Stimulated activated CD4-positive, alpha-beta T cell treated with anti-CD3 and anti-CD28 coated beads, Interleukin-12 subunit alpha, Interleukin-12 subunit beta, amount 100 ng/mL, for 24 hours (primary cell): ENCODE measurements at places on chromosomes 6 and 20.

GRCh38 chr6:133179481-133179880, 61.7 kb upstream of the EYA4 start:
- no peak for DNase-seq

GRCh38 chr6:16434885-16435284, 196.5 kb downstream of the GMPR start:
- DNase-seq = no peak

DNA sequence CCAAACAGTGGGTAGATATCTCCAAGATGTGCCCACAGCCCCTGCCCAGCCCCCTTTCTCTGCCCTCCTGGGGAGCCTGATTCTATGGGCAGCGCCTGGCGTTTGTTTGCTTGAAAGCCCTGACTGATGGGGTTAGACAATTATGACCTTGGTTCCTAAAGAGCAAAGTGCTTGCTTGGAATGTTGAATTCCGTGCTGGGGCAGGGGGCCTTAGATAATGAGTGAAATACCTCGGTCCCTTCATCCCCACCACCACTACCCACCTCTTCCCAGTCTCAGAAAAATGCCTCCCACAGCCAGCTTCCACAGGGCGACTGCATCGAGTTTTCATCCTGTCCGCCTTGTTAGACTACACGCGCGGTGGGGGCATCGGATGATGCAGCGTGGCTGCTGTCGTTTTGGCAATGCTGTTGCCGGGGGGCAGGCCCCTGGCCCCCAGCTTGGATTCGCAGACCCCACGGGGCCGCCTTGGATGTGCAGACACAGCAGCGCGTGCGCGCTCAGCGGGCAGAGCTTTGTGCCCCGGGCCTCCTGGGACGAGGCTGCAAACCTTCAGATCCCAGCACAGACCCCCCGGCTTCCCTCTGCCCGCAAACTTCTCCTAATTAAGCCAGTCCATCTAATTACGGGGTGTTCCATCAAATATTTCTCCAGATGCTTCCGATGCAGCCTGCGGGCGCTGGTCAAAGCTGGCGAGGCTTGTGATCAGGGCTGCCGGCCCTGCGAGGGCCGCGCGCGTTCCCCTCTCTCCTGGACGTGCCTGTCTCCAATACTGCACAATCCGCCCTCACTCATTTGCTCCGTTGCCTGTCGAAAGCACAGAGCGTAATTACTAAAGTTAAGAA, 86.1 kb downstream of the LINC00237 start:
- DNase-seq = no peak

GRCh38 chr20:48638546-48638945, 189.3 kb downstream of the PREX1 start:
- DNase-seq = no peak

DNA sequence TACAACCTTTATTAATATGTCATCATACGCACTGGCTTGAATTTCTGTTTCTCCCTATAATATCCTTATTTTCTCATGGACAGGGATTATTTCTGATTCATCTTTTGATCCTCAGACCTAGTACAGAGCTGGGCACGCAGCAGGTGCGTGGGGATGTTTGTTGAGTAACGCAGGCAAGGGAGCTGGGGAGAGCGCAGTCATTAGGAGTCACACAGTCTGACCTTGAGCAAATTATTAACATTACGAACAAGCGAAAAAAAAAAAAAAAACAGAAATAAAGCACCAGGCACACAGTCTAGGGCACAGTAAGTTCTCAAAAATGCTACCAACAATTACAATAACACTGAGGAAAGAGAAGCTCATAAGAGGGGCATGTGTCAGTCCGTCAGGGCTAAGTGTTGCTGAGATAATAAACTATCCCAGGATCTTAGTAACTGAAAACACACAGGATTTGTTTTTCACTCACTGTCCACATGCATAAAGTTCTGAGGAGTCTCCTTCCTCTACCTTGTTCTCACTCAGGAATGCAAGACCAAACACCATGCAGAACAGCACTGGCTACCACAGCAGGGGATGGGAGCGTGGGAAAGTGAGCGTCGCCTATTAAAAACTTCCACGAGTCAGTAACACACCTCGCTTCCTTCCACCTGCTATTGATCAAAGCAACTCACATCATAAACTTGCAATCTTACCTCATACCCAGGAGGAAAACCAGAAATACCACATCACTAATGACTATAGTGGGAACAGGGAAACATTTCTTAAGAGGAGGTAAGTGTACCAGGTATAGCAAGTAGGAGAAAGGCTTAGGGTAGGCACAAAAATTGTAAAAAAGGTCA, 56.9 kb downstream of the PDE10A start:
- DNase-seq = no peak

- DNase-seq = no peak
Observed at GRCh38 chr20:8271727-8272126, 139.7 kb downstream of the PLCB1 start.

DNA sequence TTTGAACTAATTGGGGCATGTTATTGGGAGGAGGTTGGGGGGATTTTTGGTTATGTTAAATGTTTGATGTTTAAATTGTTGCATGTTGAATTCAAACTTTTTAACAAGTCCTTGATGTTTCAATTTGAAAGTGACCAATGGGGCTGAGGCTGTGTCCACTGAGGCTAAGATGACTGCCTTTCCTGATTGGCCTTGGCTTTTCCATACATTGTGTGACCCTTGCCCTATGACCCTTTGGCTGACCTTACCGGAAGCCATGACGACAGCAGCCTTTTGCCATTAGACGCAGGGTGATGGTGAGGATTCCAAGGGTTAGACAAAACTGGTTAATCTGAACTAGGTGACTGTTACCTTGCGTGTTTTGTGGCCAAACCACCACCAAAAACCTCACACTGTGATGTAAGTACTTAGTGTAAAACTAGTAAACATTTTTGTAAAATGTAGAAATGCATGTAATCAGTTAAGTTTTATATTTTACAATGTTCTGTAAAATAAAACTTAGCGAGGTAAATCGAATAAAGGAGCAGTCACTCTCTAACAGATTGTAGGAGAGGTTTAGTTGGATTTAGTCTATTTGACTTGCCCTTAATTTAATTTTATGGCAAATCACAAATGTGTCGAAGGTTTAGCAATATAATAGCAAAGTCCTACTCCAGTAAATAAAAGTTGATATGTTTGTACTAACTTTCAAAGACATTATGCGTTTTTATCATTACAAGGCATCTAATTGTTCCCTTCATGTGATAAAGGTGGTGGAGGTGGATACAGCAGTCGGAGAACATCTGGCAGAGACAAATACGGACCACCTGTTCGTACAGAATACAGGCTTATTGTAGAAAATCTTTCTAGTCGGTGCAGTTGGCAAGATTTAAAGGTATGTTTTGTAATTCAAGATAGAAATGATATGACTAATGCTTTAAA, 1.6 kb downstream of the SRSF6 start:
- no peak for DNase-seq

GRCh38 chr6:133404151-133404550, 163.0 kb downstream of the EYA4 start:
- DNase-seq = no peak

- no peak for DNase-seq
Observed at GRCh38 chr20:54525916-54526590, 50.7 kb downstream of the DOK5 start.

GRCh38 chr20:19212821-19213502, 520 bp downstream of the SLC24A3 start:
- DNase-seq = peak; percentile 10

DNA sequence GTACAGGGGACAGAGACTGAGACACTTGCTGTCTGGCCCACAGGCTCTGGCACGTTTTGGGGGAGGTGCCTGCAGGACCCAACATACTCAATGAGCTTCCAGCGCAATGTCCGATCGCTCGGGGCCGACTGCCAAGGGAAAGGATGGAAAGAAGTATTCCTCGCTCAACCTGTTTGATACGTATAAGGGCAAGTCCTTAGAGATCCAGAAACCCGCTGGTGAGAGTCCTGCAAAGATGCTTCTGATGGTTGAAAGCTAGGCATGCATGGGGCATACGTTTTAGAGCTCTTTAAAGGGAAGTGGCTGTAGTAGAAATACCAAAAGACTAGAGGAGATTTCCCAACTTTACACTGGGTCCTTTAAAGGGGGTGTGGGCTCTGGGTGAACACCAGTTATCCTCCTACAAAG, 2.2 kb downstream of the PRRC2A start:
- DNase-seq = no peak

GRCh38 chr6:53360093-53360912, 11.6 kb upstream of the ELOVL5 start:
- DNase-seq = no peak

- no peak for DNase-seq
Observed at GRCh38 chr6:32401284-32401963, 5.6 kb downstream of the BTNL2 start.
